ENCODE measurements at places on chromosomes 12 and 14.

DNA sequence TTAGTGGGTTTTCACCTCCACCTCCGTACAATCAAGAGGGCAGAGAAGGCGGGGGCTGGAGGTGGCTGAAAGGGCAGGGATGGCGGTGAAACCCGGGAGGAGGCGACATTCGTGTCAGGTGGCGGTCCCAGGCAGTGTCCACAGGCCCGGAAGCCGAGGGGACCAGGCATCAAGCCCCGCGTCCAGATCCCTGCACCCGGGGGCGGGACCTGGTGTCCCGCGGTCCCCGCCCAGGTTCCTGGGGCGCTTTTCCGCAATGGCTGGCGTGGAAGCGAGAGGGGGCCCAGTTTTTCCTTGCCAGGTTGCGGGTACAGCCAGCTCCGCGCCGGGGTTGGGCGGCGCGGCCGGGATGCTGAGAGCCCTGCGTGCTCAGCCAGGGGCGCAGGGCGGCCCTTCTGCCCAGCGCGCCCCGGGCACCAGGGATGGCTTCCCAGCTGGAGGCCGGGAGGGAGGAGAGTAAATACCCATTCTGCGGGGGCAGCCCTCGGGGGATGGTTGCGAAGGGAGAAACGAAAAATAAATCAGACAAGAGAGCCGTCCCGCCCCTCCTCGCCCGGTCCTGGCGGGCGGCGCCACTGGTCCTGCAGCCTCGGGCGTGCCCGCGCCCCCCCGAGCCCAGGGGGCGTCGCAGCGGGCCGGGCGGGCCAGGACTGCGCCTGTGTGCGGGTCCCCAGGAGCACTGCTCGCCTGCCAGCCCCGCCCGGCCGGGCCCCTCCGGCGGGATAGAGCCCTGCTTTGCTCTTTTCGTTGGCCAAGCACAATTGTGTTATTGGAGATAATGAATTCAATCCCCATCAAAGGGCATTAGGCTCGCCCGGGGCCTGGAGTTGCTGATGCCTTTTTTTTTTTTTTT is 11.5 kb downstream of the FOXA1 start:
- DNase-seq: no peak

DNA sequence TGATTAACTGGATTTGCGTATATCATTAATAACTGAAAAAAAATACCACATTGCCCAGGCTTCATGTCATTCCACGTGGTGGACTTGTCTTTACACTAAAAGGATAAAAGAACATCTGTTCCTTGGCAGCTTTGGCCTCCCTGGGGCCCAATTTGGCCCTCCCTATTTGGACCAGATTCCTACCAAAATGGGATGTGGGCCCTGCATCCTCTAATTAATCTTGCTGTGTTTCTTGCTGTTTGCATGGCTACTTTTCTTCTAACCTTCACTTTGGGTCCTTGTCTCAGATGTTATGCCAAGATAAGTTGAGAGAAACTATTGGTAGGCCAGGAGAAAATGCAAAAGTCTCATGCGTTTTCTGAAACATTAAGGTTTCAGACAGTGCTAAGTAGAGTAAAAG is 57.5 kb downstream of the PTHLH start:
- DNase-seq: no peak

DNA sequence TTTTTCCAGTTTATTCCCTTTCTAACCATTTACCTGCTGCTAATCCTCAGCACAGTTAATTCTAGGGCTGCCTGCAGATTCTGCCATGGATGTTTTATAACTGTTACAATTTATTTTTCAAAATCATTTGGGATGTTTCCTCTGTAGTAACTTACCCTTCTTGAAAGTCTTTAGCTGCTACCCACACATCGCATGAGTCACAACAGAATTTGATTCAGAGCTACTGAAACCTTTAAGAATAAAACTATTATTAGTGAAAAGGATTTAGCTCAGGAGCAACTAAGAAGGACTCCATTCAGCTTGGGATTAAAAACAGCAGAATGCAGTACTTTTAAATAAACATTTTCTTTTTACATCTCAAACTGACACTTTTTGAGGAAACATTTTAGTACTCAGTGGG is 41.7 kb upstream of the RGS6 start:
- no peak for DNase-seq

- peak; percentile 50 for DNase-seq
Observed at GRCh38 chr14:90398315-90398839, 1.5 kb downstream of the CALM1 start.

GRCh38 chr14:96362071-96362964 is 823 bp downstream of the ATG2B start:
- no peak for DNase-seq

DNA sequence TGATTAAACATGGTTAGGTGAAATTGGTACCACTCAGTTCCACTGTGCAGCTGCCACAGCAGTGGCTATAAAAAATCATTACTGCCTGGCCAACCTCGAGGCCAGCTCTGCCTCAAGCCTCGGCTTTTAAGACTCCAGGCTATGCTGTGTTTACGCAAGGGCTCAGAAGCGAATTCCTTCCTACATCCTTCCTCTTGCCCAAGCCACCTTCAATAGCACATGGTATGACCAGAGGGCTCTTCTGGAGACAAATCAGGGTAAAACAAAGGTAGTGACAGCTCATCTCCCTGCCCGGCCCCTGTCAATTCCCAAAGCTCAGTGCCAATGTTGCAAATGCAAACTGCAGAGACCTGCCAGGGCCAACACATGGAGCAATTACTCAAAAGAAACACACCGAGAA is 31.9 kb downstream of the NUAK1 start:
- DNase-seq: no peak

DNA sequence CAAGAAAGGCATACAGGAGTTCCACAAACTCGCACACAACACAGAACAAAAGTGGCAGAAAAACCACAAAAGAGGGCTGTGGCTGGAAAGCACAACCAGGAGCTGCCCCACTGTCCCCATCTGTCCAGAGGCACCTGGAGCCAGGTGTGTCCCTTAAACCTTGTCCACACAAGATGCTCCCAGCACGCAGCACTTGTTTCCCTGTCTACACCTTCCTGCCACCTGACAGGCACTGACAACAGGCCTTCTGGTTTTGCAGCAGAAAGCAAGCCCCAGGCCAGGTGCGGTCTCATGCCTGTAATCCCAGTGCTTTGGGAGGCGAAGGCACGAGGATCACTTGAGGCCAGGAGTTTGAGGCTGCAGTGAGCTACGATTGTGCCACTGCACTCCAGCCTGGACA is 3.6 kb downstream of the BTBD6 start:
- DNase-seq: no peak

GRCh38 chr14:55098561-55098898 is 30.5 kb upstream of the LGALS3 start:
- DNase-seq: no peak

DNA sequence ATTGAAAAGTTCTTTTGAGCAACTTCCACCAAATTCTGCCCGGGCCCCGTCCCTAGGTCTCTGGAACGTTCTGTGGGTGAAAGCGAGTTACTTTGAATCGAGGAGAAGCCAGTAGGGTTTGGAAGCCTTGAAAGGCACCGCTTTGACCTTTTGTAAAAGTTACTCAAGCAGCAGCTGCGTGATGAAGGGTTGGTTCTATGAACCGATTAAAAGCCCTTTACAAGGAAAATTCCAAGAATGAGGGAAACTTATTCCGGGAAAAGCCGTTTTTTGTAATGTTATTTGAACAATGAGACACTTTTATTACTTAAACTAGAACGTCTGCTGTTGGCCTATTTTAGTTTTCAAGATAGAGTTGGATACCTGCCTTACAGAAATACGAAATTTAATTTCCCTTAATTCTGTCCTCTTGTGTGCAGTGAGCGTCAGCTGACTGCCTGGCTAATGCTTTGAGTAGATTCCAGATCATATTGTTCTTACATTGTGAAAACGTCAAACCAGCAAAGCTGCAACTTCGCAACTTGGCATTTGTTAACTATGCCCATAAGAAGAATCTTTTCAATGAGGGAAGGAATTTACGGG is 906 bp downstream of the LARP4 start:
- no peak for DNase-seq

DNA sequence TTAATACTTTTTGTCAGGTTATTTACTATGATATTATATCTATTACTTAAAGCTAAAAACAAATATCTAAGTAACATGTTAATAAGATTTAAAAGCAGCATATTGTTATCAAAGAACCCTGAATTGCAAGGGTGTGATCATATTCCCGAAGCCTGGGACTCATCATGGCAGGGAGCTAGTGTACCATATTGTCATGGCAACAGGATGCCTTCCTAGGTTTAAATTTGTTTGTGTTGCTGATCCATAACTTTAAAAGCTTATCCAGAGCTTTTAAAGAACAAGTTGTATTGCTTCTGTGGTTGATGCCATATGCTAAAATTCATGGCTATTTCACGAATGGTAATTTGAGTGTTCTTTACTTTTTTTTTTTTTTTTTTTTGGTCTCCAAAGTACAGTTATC is 500.5 kb downstream of the NAV3 start:
- DNase-seq: no peak

GRCh38 chr14:32629236-32629635 is 300.1 kb downstream of the AKAP6 start:
- DNase-seq: no peak

DNA sequence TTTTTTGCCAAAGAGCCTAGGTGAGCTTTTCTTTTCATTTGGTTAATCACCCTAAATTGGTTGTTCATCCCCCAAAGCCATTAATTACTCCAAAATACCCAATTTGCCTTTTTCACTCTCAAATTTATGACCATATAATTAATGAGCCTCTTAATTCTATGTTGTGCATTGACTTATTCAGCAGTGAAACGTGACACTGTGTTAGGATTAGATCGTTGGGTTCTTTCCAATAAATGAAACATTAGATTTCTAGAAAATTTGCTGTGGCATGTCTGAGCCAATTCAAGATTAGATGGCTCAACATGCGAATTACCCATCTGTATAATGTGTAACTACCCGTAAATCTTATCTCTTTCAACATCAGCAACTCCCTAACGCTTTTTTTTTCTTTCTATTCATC is 273.4 kb downstream of the BMP4 start:
- no peak for DNase-seq

DNA sequence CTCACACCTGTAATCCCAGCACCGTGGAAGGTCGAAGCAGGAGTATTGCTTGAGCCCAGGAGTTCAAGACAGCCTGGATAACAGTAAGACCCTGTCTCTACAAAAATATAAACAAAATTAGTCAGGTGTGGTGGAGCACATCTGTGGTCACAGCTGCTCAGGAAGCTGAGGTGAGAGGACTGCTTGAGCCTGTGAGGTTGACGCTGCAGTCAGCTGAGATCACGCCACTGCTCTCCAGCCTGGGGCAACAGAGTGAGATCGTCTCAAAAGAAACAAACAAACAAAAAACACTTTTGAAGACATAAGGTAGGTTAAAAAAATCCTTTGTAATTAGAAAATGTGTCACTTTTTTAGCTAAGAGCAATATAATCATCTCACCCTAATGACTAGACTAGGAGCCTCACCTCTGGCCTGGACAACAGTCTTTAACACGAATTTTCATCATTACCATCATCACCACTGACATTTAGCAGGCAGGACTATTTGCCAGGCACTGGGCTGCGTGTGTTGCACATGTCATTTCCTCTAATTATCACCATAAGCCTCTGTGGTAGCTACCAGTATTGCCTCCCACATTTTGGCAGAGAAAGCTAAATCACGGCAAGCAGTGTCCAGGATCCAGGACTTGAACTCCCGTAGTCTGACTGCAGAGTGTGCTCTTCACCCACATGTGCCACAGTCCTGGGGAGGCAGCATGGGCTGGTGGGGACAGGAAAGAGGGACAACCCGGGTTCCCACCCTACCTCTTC is 4.6 kb upstream of the SYCP3 start:
- no peak for DNase-seq

- no peak for DNase-seq
Observed at GRCh38 chr14:76767681-76768656, 6.7 kb downstream of the VASH1 start.

- no peak for DNase-seq
Observed at GRCh38 chr12:4908684-4909409, 858 bp upstream of the KCNA1 start.

DNA sequence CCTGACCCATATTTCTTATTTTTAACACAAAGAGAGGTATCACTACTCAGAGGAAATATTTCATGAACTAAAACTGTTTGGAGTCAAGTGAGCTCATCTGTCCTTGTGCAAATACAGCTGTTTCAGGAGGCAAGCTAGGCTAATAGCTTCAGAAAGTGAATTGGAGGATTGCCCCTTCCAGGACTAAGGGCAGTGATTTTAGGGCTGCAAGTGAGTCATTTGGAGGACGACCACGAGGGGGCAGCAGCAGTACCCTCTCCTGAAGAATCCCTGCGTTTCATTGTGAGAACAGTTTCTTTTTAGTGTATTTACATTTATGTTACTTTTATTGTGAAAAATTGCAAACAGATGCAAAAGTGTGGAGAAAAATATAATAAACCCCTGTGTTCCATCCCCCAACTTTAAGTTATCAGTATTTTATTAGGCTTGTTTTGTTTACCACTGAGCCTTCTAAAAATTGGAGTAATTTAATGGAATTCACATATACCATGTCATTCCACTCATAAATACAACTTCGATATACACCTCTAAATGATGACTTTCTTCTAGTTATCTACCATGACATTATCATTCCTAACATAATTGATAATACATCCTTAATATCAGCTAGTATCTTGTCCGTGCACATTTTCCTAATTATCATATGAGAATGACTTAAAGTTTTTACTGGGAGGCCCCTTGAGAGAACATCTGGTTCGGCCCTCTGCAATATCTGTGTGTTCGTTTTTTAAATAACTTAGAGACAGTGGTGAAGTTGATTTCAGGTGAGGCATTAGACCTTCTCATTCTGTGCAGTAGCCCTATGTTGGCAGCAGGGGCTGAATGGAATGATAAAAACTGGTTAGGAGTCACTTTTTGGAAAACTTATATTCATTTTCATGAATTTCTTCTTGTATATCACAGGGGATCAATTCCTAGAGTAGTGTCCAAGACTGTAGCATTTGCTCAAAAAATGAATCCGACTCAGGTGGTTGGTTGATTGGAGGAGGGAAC is 13.7 kb downstream of the FOXJ2 start:
- DNase-seq: peak; percentile 88
